ENCODE measurements at places on chromosomes 12 and 14.

DNA sequence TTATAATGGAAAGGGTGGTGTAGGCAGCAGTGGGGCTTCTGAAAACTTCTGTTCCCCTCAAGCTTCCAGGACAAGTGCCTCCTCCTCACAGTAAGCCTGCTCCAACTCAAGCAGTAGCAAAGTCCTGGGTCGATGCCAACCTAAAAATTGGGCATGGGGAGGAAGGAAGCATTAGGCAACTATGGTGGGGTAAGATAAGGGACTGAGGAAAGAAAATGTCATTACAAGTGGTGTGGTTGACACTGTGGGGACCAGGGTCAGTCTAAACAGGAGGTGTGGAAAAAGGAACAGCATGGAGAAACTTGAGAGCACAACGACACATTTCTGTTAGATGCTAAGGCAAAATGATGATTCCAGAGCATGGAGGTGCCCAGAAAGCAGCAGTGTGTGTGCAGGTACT is 34.9 kb downstream of the WIF1 start:
- no peak for DNase-seq

GRCh38 chr14:60904381-60904780 is 76.5 kb downstream of the TRMT5 start:
- DNase-seq: no peak

- DNase-seq: no peak
Measured at GRCh38 chr12:131349397-131350127, 361.3 kb upstream of the SFSWAP start.

DNA sequence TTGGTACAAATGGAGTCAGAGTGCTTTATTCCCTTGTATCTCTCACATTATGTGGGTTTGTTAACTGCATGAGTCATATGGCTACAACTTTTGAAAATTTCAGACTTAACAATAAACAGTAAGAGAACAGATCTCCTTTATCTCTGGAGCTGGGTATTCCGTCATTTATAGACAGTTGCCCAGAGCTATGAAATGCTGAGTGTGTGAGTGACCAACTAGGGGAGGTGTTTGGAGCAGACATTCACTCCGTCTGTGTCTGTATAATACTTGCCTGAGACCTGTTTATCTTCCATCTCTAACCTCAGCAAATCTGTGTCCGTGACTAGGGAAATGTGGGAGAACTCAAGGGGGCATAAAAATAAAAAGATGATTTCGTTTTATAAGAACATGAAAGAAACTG is 279.9 kb upstream of the FAR2 start:
- no peak for DNase-seq

- no peak for DNase-seq
Measured at GRCh38 chr14:84492685-84493084, 1037.3 kb upstream of the FLRT2 start.

DNA sequence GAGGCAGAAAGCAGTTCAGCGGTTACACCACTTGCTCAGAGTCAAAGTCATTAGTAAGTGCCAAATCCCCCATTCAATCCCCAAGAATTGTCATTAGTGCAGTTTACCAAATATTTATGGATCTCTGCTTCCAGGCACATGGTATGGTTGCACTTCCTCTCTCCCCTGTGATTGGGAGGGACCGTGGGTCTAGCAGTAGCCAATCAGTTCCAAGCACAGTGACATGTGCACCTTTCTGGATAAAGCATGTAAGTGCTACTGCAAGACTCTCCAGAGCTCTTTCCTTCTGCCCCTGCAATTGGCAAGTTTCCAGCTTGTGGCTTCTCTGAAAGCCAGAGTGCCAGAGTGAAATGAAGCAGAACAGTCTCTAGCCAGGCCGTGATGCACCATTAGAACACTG is 85.3 kb upstream of the FLRT2 start:
- peak; percentile 96 for DNase-seq

DNA sequence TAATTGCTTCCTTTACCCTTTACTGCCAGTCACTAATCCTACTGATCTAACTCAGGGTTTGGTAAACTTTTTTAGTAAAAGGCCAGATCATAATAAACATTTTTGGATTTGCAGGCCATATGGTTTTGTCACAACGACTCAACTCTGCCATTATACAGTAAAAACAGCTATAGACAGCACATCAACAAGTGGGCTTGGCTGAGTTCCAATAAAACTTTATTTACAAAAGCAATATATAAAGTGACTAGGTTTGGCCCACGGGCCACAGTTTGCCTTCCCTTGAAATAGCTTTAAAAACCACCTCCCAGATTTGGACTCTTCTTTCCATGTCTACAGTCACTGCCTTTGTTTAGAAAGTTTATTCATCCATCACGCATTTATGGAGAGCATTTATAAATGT is 146.9 kb downstream of the NTF3 start:
- no peak for DNase-seq

GRCh38 chr14:96930526-96930925 is 133.3 kb downstream of the VRK1 start:
- no peak for DNase-seq
